ENCODE measurements at places on chromosomes 2 and 18.

- DNase-seq: no peak
These were observed 269.0 kb upstream of the FBXO11 start for GRCh38 chr2:48175254-48175653.

DNA sequence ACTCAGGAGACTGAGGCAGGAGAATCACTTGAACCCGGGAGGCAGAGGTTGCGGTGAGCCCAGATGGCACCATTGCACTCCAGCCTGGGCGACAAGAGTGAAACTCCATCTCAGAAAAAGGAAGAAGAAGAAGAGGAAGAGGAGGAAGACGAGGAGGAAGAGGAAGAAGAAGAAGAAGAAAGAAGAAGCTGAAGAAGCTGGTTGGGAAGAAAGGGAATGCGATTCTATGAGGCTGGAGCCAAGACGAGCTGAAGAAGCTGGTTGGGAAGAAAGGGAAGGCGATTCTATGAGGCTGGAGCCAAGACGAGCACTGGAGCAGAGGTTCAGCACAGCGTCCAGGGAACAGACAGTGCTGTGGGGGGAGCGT is 30.3 kb upstream of the TAF1B start:
- no peak for DNase-seq

GRCh38 chr2:206736935-206737334 is 18.7 kb upstream of the DYTN start:
- no peak for DNase-seq

DNA sequence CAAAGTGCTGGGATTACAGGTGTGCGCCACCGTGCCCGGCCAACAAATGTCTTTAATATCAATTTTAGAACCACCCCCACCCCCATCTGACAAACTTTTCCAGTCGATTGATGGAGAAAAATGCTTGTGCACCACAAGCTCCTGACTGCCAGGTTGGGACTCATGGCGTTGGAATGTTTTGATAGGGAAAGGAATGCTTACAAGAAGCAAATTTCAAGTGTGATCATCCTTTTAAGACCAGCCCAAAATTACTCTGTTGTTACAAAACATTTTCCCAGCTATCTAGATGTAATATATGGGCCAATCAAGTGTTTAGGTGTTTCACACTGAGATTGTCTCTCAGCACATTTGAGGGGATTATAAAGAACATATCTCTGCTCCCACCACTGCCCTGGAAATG is 45.2 kb downstream of the UBXN4 start:
- no peak for DNase-seq

GRCh38 chr2:171522788-171523087 is 464 bp downstream of the CYBRD1 start:
- no peak for DNase-seq

DNA sequence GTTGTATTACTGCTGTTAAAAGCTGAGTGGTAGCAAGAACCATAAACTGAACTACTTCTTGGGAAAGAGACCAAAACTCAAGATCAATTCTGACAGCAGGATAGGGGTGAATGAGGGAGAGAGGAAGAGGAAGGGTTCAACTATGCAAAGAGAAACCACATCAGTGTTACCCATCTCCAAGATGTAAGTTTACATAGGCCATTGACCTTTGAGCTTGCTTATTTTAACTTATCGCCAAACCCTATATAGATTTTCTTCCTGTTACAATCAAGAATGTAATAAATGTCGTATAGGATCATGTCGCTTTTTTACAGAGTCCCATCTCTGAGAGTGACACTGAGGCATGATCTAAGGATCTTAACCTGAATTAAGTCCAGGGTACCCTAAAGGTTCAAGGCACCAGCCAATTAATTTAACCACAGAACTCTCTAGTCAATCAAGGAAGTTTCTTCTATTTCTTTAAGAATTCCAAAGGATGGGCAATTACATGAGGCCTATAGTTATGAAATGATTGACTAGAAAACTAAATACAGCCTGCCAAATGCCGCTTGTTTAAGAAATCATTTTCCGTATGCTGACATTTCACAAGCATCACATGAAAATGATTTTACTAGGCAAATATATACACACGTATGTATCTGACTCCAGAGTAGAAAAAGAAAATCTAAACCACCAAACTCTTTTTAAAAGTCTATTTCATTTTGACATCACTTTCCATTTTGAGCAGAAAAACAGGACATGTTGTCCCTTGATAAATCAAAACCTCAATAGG is 11.8 kb downstream of the RND3 start:
- DNase-seq: no peak

- DNase-seq: no peak
These were observed 48.3 kb downstream of the STAT1 start for GRCh38 chr2:190965580-190966222.

DNA sequence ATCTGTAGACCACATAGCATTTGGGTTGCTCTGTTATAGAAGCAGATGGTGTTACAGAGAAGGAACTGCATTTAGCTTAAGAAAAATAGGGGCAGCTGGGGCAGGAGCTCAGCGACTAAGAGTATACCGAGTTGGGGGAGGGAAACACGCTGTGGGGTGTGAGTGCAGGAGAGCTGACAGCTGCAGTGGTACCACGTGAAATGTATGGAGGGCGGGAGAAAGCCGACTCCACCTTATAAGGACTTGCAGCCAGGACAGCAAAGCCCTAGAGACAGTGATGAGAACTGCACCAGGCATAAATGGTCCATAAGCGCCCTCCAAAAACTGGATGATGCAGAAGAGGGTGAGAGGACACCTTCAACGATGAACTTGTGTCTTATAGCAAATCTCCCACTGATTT is 237.6 kb downstream of the PRKCE start:
- no peak for DNase-seq

- DNase-seq: no peak
These were observed 250.5 kb upstream of the MYT1L start for GRCh38 chr2:2581331-2582159.

DNA sequence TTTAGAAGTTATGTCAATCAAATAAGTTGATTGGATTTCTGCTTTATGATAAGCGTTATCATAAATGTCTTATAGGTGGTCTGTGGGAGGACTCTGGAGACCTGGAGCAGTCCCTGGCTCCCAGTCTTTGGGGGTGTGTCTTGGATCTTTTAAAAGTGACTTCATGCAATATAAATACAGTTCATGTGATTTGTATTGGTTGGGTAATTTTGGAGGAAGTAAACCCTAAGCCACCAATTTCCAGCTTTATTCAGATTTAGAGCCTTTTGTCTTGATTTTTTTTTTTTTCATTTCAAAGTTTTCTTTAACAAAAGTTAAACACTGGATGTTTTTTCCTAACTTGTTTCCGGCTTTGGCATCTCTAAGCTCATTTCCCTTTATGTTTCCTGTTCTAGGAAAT is 68.8 kb downstream of the MAP4K4 start:
- DNase-seq: no peak

- DNase-seq: no peak
These were observed 138.4 kb downstream of the GALNT3 start for GRCh38 chr2:165655661-165656060.

- no peak for DNase-seq
These were observed 996 bp downstream of the PTCD3 start for GRCh38 chr2:86107031-86107430.

DNA sequence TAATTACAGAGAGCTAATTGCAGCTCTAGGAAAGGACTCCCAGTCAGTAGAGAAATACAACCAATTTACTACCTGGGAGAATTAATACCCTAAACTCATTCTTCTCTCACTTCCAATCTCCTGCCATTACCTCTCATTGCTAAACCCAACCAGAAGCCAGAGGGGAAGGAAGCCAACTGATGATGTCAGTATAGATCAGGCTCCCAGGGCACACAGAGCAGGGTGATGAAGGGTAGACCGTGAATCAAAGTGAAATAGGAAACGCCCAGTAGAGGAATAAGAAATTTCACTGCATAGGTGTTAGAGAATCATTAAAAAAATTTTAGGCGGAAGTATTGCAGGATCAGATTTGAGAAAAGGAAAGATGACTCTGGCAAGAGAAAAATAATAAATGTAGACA is 456.8 kb upstream of the NXPH2 start:
- no peak for DNase-seq

GRCh38 chr2:40043191-40043590 is 264.1 kb upstream of the THUMPD2 start:
- DNase-seq: no peak

DNA sequence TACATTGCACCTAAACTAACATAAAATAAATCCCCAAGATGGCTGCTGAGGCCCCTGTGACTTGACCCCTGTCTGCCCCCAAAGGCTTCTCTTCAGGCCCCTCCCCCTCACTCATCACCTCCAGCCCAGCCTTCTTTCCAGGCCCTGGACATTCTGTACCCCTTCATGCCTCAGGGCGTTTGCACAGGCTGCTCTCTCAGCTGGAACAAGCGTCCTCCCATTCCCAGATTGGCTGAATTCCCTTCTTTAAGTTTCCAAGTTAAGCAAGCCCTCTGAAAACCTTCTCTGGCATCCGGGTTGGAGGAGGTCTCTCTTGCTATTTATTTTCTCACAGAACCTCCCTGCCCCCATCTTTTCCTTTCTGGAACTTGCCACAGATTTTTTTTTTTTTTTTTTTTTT is 165.2 kb upstream of the BCL2L11 start:
- DNase-seq: no peak

DNA sequence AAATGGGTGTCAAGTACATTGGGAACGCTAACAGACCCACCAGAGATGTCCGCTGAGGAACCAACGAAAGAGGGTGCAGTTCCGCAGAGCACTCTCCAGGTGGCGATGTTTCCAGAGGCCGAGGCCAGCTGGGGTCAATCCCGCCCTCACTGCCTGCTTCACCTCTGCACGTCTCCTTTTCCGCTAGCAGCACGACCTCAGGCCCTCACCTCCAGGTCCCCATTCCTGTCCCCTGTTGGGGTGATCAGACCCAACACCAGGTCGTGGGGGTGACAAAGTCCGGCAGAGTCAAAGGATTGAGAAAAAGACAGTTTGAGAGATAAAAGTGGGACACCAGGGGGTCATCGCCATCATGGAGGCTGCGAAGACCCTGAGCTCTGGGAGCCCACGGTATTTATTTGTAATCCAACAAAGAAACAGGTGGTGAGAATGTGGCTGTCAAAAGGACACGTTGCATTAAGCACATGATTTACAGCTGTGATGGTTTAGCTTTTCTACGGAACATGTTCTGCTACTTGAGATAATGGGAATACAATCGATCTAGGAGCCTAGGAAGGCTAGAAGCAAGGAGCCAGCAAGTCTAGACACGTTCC is 27.3 kb downstream of the ZAP70 start:
- no peak for DNase-seq

GRCh38 chr2:222835143-222835822 is 25.6 kb upstream of the ACSL3 start:
- DNase-seq: no peak

GRCh38 chr2:75342504-75343175 is 143.3 kb upstream of the TACR1 start:
- DNase-seq: no peak

DNA sequence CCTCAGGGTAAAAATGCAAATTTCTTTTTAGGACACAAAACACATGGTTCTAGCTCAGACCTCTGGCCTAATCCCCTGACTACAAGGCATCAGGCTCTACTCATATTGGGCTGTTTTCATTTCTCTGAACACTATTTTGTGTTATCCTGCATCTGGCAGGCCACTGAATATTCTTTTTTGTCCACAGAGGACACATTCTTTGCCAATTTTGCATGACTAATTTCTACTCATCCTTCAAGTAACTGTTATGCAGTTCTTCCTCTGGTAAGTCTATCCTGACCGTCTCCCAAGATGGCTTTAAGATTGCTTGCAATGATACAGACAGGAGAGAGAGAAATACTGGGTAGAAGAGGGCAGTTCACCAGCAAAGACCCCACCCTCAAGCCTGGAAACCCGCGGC is 107.6 kb upstream of the RGPD4 start:
- DNase-seq: no peak

DNA sequence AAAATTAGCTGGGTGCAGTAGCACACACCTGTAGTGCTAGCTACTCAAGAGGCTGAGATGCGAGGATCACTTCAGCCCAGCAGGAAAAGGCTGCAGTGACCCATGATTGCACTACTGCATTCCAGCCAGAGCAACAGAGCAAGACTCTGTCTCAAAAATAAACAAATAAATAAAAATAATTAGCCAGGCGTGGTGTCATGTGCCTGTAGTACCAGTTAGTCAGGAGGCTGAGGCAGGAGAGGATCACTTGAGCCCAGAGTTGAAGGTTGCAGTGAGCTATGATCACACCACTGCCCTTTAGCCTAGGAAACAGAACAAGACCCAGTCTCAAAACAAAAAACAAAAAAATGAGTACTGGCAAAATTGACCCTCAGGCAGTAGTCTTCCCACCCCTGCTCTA is 61.9 kb upstream of the PPP1CB start:
- DNase-seq: no peak

- no peak for DNase-seq
These were observed 485.8 kb downstream of the STK39 start for GRCh38 chr2:167761465-167762136.

GRCh38 chr2:127100251-127101047 is 6.5 kb downstream of the BIN1 start:
- DNase-seq: no peak

GRCh38 chr2:15377202-15377601 is 183.9 kb downstream of the NBAS start:
- no peak for DNase-seq

DNA sequence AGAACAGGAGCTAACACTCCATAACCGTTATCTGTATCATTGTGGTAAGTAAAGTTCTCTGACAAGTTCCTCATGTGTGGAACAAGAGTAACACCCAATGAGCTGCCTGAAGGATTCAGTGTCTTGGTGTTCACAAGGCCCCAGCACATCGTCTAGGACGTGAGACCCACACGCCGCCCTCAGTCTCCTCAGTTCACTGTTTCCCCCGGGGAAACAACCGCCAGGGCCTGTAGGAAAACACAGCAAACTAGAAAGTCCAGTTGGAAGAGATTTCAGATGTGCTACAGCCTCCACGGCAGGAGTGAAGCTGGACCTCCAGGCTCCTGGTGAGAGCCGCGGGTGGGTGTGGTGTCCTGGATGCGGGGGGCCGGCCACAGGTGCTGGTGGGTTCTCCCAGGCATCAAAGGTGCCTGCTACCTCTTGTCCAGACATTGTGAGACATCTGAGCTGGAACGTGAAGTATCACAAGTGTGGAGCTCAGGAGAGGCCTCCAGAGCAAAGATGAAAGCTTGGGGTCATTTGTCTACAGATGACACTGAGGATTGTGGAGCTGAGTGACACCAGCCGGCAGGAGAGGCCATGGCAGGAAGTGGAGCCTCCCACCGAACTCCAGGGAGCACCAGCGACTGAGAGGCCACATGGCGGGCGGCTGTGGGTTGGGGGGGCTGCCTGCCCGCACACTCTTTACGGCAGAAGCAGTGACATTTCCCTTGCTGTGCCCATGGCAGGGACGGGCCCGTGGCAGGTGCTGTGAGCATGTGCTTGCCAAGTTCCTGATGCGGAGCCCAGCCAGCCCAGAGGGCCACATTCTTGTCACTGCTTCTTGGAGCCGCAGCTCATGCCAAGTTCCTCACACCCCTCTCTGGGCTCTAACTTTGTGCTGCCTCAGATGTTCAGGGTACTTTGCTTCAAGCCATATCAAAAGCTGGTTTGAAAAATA is 131.2 kb downstream of the TMEM18 start:
- no peak for DNase-seq

DNA sequence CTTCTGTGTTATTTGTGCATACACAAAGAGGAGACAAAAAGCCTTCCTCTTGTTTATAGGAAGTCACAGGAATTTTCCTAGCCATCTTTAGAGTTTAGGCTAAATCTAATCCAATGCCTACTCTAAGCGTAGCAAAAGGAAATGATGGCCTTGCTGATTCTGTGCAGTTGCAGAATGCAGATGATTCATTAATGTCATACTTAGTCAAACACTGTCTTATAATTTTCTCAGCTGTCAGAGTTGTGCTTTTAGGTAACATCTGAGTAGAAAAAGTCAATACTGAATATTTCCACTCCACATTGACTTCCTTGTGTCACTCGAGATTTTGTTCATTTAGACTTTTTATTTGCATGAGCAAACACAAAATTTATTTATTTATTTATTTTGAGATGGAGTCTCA is 157.9 kb upstream of the FOSL2 start:
- no peak for DNase-seq
